ENCODE measurements at places on chromosomes 7 and 10. TPM values are rescaled to one million over a fixed set of nuclear protein-coding genes. Genes with fewer than 3 reads are reported as not detected.

The HACD1 gene
- total RNA-seq = 0.47 TPM

DNA sequence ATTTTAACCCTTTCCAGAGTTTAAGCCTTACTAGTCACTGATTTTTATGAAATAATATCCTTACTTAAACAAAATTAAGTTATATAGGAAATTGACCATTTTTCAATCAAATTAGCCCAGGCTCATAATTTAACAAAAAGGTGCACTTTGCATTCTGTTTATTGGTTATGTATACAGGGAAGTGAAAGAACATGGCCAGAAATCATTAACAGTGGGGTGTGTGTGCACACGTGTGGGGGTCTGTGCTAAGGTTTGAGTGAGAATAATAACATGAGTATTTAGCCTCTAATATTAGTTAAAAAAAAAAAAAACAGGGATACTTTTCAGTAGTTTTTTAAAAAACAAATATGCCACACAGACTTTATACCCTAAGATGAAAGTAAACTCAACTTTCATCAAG, 510.5 kb upstream of the PFKP start:
- H3K36me3 ChIP-seq = no peaks in the 10 kb centered on the region
- H3K4me1 ChIP-seq = no peaks in the 10 kb centered on the region
- H3K27ac ChIP-seq = no peak overlapping the region
- no peak overlapping the region for H3K4me3 ChIP-seq
- DNase-seq = no peak

- H3K36me3 ChIP-seq = no peaks in the 10 kb centered on the region
- H3K4me1 ChIP-seq = peaks cover 9% of the 10 kb centered on the region
- no peak overlapping the region for H3K4me3 ChIP-seq
- H3K27ac ChIP-seq = no peak overlapping the region
- H3K27me3 ChIP-seq = peaks cover 2% of the 10 kb centered on the region
- DNase-seq = no peak
Observed at GRCh38 chr10:69616358-69616757, 13.7 kb upstream of the FAM241B start.

DNA sequence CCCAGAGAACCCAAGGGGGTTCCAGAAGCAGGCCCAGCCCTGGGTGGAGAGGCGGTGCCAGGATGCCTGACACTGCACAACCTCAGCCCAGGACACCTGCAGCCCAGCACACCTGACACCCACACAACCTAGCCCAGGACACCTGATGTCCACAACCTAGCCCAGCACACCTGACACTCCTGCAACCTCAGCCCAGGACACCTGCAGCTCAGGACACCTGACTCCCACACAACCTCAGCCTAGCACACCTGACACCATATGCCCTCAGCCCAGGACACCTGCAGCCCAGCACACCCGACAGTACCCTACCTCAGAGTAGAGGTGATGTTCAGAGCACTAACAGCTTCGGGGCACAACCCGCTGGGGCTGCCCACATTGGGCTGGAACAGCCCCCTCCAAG, 87.3 kb downstream of the PAXIP1 start:
- peaks cover 10% of the 10 kb centered on the region for H3K27me3 ChIP-seq
- peaks cover 3% of the 10 kb centered on the region for H3K4me1 ChIP-seq
- no peak overlapping the region for H3K27ac ChIP-seq
- no peak overlapping the region for H3K4me3 ChIP-seq
- no peaks in the 10 kb centered on the region for H3K36me3 ChIP-seq

DNA sequence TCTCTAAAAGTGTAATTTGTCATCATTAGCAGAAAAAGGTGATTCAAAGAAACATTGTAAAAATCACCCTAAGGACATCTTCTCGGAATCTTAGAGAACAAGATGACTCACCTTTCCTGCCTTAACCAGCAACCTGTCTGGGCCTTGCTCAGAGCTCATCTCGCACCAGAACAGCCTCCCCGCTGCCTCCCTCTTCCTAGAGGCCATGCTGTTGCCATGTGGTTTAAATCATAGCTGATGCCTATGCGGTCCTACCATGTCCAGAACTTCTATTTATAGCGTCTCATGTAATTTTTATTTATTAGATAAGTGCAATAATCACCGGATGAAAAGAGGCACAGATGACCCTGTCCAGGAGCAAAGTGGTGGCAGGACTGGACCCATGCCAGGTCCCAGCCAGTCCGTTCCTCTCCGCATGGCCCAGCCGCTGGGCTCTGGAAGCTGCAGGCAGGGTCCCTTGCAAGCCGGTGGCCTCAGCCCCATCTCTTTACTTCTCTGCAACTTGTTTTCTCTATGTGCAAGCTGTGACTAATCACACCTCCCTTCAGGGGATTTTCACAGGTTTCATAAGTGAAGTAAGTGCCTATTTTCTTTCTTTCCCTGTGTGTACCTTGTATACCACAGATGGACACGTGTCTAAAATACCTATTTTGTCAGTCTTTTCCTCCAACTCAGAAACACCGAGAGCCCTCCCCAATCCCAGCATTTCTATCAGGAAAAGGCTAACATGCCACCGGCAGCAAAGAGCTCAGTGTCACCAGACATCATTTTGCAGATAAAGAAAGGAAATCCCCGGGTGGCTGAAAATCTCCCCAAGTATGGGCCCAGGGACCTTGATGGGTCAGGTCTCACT, 27.1 kb downstream of the KLF6 start:
- peak overlapping the region; percentile 92 for H3K27ac ChIP-seq
- H3K4me3 ChIP-seq = peak overlapping the region; percentile 12
- peaks cover 6% of the 10 kb centered on the region for H3K36me3 ChIP-seq
- H3K27me3 ChIP-seq = no peaks in the 10 kb centered on the region
- DNase-seq = peak; percentile 61

- peaks cover 46% of the 10 kb centered on the region for H3K4me1 ChIP-seq
- H3K4me3 ChIP-seq = no peak overlapping the region
- no peak for DNase-seq
- H3K27me3 ChIP-seq = no peaks in the 10 kb centered on the region
Observed at GRCh38 chr10:7400068-7400715, 10.6 kb downstream of the SFMBT2 start.

DNA sequence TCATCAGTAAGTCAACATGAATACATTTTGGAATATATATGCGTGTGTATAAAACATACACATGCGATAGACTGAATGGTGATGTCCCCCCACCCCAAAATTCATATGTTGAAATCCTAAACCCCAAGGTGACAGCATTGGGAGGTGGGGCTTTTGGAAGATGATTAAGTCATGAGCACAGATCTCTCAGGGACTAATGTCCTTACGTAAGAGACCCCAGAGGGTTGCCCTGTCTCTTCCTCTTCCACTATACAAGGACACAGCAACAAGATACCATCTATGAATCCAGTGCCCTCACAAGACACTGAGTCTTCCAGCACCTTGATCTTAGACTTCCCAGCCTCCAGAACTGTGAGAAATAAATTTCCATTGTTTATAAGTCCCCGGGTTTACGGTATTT, 22.5 kb downstream of the DRGX start:
- no peak overlapping the region for H3K4me3 ChIP-seq
- H3K27ac ChIP-seq = no peak overlapping the region
- no peak for DNase-seq
- no peaks in the 10 kb centered on the region for H3K27me3 ChIP-seq
- no peaks in the 10 kb centered on the region for H3K36me3 ChIP-seq

DNA sequence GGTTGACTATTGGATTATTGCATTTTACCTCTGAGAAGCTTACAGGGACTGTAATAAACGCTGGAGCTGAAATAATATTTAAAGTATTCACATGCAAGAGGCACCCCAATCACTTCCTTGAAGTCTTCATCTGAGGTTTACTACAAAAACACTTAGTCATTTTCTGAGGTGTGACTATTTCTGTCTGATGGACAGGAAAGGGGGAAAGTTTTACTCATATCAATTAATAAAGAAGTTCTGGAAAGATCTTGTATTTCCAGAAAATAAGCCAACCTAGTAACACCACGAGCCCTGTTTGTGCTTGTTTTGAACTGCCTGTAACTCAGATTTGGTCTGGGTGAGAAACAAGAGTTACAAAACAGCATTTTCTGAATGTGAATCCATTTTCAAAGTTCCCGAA, 63.9 kb upstream of the PRKCQ start:
- H3K4me1 ChIP-seq = peaks cover 46% of the 10 kb centered on the region
- H3K27me3 ChIP-seq = no peaks in the 10 kb centered on the region
- DNase-seq = no peak
- no peak overlapping the region for H3K4me3 ChIP-seq
- H3K27ac ChIP-seq = peak overlapping the region; percentile 20
- H3K36me3 ChIP-seq = peaks cover 6% of the 10 kb centered on the region

The MEIG1 gene
- total RNA-seq = 0.71 TPM

GRCh38 chr7:3832199-3832598, 531.1 kb downstream of the SDK1 start:
- H3K4me1 ChIP-seq = no peaks in the 10 kb centered on the region
- H3K27ac ChIP-seq = no peak overlapping the region
- no peak overlapping the region for H3K4me3 ChIP-seq
- no peaks in the 10 kb centered on the region for H3K36me3 ChIP-seq
- peaks cover 2% of the 10 kb centered on the region for H3K27me3 ChIP-seq
- no peak for DNase-seq

The GRM3 gene
- not detected for total RNA-seq

GRCh38 chr10:130040351-130040750, 70.3 kb downstream of the C10orf143 start:
- DNase-seq = no peak
- H3K4me3 ChIP-seq = no peak overlapping the region
- no peaks in the 10 kb centered on the region for H3K36me3 ChIP-seq
- H3K4me1 ChIP-seq = no peaks in the 10 kb centered on the region
- H3K27ac ChIP-seq = no peak overlapping the region
- peaks cover 3% of the 10 kb centered on the region for H3K27me3 ChIP-seq

The TRIL gene
- total RNA-seq = not detected

- no peak for DNase-seq
- no peaks in the 10 kb centered on the region for H3K27me3 ChIP-seq
- H3K36me3 ChIP-seq = peaks cover 12% of the 10 kb centered on the region
- no peak overlapping the region for H3K27ac ChIP-seq
Observed at GRCh38 chr10:60140651-60141632, 234.6 kb upstream of the CCDC6 start.

The GOLGA7B gene
- total RNA-seq = 12.6 TPM

DNA sequence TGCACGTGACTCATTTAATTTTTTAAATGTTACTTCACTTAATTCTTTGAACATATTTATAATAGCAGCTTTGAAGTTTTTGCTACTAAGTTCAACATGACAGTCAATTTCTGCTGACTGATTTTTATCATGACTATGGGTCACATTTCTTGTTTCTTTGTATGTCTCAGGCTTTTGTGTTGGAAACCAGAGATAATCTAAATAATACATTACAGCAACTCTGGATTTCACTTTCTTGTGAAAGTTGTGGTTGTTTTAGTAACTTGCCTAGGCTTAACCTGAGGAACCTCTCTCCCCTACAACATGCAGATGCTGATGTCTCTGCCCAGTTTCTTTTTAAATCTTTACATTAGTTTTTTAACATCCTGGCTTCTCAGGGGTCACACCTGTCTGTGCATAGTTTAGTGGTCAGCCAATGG, 180.8 kb downstream of the CCDC71L start:
- peaks cover 10% of the 10 kb centered on the region for H3K4me1 ChIP-seq
- H3K27me3 ChIP-seq = peaks cover 9% of the 10 kb centered on the region
- H3K4me3 ChIP-seq = no peak overlapping the region
- no peaks in the 10 kb centered on the region for H3K36me3 ChIP-seq

The ABHD11 gene
- 15.6 TPM for total RNA-seq

DNA sequence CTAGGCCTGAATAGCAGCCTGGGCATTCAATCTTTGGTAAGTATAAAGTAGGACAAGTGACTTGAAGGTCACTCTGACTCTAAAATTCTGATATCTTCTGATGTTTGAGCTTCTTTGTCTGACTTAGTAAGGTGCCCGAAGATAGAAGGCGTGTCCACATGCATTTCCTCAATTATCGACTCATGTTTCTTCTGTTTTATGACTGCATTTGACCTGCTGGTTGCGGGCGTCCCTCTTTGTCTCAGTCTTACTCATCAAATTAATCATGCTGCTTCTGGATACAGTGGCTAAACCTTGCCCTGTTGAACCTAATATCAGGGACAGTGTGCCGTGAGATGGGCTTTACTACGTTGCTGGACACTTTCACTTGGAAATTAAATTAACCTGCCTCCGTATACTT, 534.1 kb downstream of the SDK1 start:
- H3K36me3 ChIP-seq = no peaks in the 10 kb centered on the region
- DNase-seq = no peak
- H3K4me1 ChIP-seq = no peaks in the 10 kb centered on the region
- H3K4me3 ChIP-seq = no peak overlapping the region
- H3K27ac ChIP-seq = no peak overlapping the region

DNA sequence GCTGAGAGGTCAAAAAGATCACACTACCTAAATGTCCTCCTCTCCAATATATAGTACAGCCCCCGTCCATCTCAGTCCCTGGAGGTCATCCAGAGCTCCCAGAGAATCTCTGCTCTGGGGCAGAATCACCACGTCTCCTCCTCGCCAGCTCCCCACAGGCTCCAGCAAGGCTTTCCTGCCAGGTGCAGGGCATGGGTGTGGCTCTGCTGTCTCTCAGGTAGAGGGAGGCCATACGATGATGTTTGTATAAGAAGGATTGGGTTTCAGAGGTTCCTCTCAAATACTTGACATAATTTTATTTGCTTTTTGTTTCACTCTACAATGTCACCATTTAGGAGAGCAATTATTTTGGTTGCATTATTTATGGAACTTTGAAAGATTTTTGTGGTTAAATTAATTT, 98.3 kb upstream of the PRSS58 start:
- H3K36me3 ChIP-seq = no peaks in the 10 kb centered on the region
- no peak for DNase-seq
- H3K27me3 ChIP-seq = peaks cover 26% of the 10 kb centered on the region
- H3K4me3 ChIP-seq = no peak overlapping the region
- peaks cover 28% of the 10 kb centered on the region for H3K4me1 ChIP-seq

Measured in activated CD4-positive, alpha-beta T cell treated with anti-CD3 and anti-CD28 coated beads, Interleukin-2, amount 10 ng/mL, durations not matched to agents 7 days and 5 days (primary cell).